Suppressor macrophage treated with lipopolysaccharide for 4 hours (primary cell): ENCODE measurements at places on chromosomes 2 and 18.

- no peak for DNase-seq
Measured at GRCh38 chr2:145488571-145488970, 968.7 kb upstream of the ZEB2 start.

DNA sequence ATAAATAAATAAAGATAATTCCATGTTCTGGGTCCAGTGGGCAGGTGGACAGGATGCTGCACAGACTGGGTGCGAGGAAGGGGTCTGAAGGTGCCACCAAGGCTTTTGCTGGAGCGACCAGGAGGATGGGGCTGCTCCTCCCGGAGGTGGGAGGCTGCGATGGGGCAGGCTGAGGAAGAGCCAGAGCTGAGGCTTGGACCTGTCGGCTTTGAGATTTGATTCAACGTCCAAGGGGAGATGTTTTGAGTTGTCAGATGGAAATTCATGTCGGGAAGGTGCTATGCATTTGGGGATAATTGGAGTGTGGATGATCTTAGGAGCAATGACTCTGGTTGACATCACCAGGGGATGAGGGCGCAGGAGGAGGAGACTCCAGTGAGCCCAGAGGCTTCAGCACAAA, 11.7 kb downstream of the ALLC start:
- no peak for DNase-seq

- DNase-seq, result no peak
Measured at GRCh38 chr2:263774-264492, at the start of gene SH3YL1. SH3YL1 (minus strand) TSS chr2:264032; CDS start chr2:263984, 48 bp downstream.

GRCh38 chr2:85750587-85751575, 2.9 kb upstream of the ATOH8 start:
- DNase-seq, result peak; percentile 83

DNA sequence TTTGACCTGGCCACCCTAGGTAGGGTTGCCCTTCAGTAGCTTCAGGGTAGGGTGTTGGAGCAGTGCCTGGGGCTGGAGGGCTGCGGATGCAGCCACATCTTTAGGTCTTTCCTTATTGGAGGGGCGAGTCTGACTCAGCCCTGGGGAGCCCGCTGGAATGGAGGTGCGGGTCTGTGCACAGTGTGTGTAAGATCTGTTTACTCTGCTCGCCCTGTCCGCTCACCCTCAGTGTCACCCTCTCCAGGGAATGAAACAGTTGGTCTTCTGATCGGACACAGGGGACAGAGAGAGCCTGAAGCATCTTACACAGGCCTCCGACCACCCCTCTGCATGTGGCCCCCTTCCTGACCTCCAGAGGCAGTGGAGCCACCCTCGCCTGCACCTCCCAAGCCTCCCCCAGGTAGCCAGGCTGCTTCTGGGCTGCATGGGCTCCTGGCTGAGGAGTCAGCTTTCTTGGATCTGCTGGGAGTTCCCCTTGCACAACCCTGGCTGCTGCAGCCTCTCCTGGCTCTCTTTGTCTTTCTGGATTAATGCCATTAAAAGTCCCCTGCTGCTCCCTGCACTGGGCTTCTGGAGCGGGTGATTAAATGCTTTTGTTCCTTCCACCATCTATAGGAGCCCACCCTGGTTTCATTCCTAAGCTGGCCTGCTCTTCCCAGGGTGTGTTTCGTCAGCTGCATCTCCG, 82.6 kb downstream of the ASB1 start:
- no peak for DNase-seq

DNA sequence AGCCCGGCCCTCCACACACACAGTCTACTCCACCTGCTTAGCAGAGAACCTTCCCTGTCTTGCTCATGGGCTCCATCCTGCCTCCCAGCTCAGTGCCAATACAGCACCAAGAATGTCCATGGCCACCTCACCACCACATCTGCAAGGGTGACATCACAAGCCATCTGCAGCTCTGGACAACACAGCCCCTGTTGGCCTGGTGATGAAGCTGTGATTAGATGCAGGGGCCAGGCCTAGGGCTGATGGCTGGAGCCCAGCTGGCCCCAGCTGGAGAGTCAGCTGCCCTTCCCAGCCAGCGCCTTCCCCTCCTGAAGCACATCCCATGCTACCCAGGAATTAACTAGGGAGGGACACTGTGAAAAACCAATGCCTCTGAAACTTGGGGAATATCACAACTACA, 91.1 kb downstream of the TTC32 start:
- DNase-seq, result no peak

- DNase-seq, result peak; percentile 50
Measured at GRCh38 chr18:9334973-9335696, 562 bp downstream of the TWSG1 start.

DNA sequence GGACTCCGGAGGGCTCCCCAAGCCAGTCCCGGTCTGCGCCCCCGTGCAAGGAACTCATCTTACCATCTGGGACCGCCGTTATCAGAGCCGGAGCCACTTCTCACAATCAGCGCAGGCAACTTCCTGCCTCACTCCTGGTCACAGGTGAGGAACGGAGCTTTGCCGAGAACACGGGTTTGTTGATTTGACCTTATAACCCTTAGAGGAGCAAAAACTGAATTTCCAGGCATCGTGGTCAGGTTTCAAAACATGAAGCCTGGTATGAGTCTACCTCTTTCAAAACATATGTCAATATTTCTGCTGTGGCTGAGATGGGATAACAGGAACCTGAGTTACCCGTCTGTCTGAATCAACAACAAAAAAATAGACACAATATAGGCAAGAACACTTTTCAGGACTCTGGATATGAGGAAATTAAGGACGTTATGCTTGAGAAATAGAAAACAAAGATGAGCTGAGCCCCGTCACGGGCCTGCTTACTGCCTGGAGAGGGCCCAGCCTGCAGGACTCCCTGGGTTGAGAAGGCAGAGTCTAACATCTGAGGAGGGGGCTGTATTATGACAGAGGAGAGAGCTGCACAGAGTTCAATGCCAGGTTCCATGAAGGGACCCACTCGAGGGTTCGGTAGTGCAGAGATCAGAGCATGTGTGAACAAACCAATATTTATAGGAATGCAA, 148.7 kb downstream of the NDUFA10 start:
- DNase-seq, result peak; percentile 32

GRCh38 chr2:231800493-231801091, 14.3 kb downstream of the COPS7B start:
- DNase-seq, result peak; percentile 43

- no peak for DNase-seq
Measured at GRCh38 chr2:239169311-239170048, 231.3 kb downstream of the HDAC4 start.

DNA sequence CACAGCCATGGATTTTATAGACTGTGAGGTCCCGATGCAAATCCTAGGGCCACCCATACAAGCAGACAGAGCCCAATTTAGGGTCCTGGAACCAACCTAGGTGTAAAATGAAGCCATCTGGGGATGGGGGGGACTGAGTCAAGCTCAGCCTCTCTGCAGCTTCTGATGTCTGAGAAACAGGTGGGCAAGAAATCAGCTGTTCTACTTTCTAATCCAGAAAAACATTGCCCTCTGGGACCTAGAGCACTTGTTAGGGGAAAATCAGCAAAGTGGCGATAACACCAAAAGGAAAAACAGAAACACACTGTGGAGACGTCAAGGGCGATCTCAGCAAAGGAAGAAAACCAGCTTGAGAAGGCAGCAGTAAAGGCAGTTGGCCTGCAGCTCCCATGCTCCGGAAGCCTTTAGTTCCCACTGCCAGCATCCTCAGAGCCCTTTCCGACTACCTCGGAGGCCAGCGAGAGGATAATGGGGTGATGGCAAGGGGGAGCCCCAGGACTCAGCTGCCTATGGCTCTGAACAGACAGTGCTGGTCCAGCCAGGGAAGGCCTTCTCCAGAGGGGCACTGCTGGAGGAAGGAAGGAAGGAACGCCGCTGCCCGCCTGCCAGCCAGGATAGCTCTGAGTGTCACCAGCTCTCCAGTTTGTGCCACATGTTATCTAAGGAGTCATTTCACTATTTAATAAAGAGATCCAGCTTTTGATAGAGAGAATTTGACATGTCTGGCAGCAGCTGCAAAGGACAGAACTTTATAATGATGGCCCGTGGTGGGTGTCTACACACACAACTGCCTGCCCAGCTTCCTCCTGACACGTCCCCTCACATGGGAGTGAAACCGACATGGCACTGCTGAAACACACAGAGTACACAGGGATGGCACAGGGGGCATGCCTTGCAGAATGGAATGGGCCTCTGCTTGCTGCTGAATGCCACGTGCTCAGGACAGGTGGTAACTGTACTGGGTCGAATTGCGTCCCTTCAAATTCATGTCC, 37.7 kb downstream of the HS1BP3 start:
- DNase-seq, result no peak
